ENCODE measurements at places on chromosomes 13 and 19.

DNA sequence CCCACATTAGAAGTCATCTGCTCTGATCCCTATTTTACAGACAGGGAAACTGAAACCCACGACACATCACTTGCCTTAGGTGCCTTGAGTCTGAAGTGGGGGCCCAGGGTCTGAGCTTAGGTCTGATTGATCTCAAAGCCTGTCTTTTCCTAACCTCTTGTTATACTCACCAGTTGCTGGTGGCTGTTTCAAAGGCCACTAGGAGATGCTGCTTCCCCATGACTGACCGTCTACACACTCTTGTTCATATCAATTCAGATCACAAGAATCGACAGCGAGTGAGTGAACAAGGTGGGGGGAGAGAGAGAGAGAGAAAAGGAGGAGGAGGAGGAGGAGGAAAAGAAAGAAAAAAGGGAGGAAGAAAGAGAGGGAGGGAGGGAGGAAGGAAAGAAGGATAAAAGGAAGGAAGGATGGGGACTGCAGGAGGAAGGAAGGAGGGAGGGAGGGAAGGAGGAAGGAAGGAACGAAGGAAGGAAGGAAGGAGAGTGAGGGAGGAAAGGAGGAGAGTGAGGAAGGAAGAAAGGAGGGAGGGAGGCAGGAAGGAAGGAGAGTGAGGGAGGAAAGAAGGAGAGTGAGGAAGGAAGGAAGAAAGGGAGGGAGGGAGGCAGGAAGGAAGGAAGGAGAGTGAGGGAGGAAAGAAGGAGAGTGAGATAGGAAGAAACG lies 3.3 kb downstream of the OR10H1 start:
- no peak for DNase-seq

DNA sequence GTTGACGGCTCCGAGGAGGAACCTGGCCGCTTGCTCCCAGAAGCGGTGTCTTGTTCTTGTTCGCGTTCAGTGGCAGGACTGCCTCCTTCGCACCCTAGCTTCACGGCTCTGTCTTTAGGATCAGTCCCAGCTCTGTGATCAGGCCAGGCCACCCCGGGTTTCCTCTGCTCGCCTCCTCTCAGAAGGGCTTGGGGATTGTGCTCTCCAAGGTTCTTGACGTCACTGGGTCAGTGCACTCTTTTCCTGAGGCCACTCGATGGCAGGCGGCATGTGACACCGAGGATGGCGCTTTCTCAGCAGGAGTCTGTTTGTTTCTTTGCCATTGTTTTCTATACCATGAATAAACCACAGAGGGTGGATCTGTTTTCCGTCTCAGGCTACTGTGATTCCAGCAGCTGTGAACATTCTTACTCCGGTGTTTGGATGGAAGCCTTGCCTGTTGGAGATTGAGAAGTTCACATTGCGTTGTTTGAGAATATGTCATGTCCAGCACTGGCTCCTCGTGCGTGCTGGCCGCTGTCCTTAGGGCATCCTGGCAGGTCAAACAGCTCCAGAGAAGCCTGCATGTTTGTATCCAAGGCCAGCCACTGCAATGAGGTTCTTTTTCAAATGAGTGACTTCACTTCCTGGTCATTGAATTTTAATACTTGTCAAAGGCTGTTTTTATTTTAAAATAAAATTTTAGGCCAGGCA lies 44.5 kb downstream of the SLC7A9 start:
- DNase-seq = no peak

DNA sequence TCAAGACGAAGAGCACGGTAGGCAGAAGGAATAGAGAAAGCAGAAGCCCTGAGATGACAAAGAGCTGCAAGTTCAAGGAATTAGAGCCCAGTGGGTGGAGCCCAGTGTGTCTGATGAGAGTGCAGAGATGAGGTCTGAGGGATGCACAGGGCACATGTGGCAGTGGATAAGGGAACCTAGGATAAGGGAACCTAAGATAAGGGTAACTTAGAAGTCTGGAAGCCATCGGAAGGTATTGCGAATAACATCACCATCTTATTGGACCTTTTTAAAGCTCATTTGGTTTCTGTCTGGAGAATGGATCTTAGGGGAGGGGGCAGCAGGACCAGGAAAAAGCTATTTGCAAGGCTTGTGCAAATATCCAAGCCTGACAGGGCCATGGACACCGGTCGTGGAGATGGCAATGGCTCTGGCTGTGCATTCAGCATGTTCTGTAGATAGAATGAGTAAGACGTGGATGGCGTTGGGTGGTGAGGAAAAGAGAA lies 1.3 kb downstream of the FPR3 start:
- no peak for DNase-seq

- no peak for DNase-seq
Observed at GRCh38 chr19:17235971-17236777, 9.5 kb downstream of the NR2F6 start.

DNA sequence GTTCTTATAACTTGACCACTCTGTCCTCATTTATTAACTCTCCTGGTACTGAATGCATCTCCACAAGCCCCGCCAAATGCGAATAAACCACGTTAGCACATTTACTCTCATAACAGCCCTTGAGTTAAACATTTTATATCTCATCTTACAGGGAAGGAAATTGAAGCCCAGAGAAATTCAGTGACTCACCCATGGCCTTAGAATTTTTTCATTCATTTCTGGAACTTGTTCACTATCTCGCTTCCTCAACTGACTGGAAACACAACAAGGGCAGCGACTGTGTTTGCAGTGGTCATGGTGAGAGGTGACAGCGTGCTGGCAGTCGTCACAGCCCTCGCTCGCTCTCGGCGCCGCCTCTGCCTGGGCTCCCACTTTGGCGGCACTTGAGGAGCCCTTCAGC lies 39.5 kb downstream of the SERP2 start:
- DNase-seq = no peak

GRCh38 chr19:54023191-54023590 lies 31.8 kb downstream of the CACNG6 start:
- DNase-seq = no peak

DNA sequence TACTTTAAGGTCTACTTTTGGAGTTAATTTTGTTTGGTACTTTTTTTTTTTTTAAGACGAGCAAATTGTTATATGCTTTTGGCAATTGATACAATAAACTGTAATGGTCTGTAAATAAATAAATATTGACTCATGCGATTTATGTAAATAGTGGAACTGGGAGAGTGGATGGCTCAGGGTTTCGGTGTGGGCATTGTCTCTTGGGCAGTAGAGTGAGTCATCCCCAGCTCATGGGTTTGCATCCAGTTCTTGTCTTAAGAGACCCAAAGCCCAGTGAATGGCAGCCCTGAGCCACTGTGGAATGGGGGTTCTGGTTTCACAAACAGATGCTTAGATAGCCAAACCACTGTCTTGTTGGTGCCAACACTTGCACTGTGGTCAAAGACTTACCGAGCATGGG lies 33.0 kb downstream of the FGF9 start:
- no peak for DNase-seq

- peak; percentile 98 for DNase-seq
Observed at GRCh38 chr13:49443704-49444523, at the start of the genes CAB39L and SETDB2. CAB39L (minus strand) TSS chr13:49444064; CDS start chr13:49382910, 61,154 bp downstream. SETDB2 (plus strand) TSS chr13:49444274; CDS start chr13:49451894, 7,620 bp downstream.

DNA sequence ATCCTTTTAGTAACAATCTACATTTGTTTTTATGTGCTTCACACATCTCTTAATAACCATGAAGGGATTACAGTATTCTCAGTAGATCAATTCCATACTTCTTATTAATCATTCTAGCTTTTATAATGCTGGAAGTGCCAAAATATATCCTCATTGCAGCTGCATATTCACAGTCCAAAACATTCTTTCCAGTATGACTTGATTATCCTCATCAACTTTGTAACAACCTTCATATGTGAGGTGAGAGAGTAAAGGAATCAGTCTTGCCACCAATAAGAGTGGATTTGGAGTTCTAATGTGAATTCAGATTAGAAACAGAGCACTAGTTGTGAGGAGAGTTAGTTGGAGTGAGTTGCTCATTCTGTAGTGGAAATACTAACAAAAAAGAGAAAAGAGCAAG lies 208.0 kb upstream of the SPRY2 start:
- no peak for DNase-seq

DNA sequence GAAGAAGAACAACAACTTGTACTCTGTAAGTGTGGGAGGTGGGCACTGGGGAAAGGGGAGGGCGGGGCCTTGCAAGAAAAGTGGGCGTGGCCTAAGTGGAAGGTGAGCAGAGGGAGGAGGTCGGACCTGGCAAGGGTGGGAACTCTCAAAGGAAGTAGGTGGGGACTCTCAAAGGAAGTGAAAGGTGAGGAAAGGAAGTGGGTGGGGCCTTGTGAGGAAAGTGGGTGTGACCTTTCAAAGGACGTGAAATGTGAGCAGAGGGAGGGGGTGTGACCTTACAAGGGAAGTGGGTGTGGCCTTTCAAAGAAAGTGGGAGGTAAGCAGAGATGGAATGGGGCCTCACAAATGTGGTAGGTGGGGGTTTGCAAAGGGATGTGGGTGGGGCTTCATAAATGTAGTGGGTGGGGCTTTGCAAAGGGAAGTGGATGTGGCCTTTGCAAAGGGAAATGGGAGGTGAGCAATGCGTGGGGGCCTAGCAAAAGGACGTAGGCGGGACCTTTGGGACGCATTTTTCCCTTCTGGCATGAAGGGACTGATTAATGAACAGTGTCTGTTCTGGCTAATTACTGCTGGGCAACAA lies 25.9 kb downstream of the ACSBG2 start:
- no peak for DNase-seq

DNA sequence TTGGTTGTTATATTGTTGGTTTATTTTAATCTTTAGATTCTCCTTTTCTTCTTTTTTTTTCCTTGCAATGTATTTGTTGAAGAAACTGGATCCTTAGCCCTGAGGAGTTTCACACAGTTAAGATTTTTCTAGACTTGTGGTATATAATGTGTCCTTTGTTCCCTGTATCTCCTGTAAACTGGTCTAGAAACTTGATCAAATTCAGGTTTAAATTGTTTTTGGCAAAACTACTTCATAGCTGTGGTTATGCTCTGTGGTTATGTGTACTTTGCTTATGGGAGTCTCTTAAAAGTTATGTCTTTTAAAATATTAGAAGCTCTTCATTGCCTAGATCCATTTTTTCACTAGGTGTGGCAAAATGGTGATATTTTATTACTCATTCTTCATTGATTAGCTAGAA lies 3.7 kb upstream of the MTRF1 start:
- DNase-seq = no peak

- no peak for DNase-seq
Observed at GRCh38 chr13:86992251-86992650, 678.9 kb upstream of the SLITRK5 start.

DNA sequence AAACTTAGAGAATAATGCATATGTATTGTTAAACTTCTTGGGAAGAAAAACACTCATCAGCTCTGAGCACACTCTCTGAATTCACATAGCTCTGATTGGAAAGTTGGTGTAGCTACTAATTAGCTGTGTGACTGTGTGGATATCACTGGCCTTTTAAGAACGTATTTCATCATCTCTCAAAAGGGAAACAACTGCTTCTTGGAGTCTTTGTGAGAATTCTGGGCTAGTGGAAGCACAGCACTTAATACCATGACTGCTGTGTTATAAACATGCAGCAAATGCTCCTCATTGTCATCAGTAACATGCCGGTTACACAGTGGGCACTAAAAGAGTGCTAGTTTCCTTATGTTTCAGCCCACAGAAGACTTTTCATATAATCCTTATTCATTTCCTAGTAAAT lies 220.9 kb upstream of the CSNK1A1L start:
- no peak for DNase-seq

- DNase-seq = no peak
Observed at GRCh38 chr19:47490847-47491246, 6.8 kb upstream of the KPTN start.

DNA sequence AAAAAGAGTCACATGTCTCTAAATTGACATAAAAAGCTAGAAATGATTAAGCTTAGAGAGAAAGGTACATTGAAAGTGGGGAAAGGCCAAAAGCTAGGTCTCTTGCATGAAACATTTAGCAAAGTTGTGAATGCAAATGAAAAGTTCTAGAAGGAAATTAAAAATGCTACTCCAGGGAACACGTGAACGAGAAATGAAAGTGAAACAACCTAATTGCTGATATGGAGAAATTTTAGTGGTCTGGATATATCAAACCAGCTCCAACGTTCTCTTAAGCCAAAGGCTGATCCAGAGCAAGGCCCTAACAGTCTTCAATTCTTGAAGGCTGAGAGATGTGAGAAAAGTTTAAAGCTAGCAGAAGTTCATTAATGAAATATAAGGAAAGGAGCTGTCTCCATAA lies 419.8 kb downstream of the SLITRK6 start:
- no peak for DNase-seq

DNA sequence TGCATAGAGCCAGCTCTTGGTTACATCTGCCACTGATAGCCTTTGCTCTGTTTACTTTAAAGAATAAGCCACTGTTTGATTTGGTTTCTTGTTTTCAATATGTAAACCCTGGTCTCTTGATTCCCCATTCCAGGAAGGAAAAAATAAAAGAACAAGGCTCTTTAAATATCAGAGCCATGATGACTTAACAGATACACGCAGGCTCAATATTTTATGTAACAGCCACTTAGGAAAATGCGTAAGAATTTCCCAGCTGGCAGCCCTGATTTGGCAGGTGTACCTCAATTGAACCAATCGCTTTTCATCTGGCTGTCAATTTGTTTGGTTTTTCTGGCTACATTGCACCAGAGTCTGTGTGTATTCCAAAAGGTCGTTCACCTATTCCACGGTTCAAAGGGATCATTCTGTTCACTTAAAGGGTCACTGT lies 65.6 kb downstream of the IRS2 start:
- DNase-seq = no peak

DNA sequence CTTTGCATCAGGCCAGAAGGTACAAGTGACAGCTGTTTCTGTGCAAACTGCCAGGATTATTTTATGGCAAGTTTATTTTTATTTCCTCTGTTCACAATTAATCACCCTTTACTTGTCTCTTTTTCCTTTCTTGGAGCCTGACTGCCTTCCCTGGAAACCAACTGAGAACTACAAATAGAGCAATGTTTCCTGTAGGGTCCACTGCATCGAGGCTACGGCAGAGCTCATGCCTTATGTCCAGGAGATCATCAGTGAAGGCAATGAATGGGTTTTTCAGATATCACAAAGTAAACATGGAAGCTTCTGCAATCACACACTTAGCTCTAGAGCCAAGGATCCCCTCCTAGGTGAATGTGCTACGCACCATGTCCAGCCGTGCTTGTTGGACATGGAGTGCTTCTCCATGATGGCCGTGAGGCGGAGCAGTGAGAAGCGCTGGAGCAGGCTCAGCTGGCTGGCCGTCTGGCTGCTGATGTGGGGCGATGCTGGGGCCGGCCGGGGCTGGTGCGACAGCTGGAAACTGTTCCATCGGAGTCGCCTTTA lies 110.9 kb downstream of the KL start:
- no peak for DNase-seq

DNA sequence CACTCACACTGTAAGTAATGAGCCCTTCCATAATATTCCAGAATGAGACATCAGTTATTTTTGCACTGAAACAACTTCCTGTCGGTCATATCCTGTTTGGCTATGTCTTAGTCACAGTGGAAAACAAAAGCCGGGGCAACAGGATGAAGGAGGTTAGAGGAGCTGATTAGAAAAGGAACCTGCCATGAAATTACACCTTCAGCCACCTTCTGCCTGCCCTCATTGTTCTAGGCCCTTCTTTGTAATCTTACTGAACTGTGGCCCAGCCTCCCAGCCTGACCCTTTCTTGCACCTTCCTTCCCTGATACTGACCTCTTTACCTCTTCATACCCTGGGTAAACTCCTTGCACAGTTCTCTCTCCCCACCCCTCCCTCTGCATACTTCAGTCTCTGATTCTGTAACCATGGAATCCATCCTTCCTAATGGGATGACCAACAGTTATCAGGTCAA lies 67.3 kb downstream of the DOCK9 start:
- no peak for DNase-seq
